NCI-H446 (cell line): ENCODE measurements at places on chromosomes 6 and 20.
A peak's percentile ranks its signal among the peaks of the same experiment; 100 is the strongest.

GRCh38 chr6:116144605-116145004 is 18.7 kb upstream of the COL10A1 start:
- no peak for DNase-seq

GRCh38 chr6:100657678-100658330 is 193.1 kb upstream of the SIM1 start:
- no peak for DNase-seq

DNA sequence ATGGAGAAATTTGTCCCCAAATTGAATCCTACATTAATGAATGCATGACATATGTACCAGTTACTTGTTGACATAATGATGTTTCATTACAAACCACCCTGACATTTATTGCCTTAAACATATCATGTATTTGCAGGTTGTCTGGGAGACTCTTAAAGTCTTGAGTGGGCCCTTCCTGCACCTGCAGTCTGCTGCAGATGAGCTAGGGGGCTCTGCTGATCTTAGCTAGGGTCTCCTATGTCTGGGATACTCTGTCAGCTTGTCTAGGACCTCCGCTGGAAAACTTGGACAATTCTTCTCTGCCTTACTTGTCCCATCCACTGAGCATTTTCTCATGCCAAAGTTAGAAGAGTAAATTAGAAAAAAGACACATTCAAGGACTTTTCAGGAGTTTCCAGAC is 581.6 kb downstream of the HAO1 start:
- no peak for DNase-seq

DNA sequence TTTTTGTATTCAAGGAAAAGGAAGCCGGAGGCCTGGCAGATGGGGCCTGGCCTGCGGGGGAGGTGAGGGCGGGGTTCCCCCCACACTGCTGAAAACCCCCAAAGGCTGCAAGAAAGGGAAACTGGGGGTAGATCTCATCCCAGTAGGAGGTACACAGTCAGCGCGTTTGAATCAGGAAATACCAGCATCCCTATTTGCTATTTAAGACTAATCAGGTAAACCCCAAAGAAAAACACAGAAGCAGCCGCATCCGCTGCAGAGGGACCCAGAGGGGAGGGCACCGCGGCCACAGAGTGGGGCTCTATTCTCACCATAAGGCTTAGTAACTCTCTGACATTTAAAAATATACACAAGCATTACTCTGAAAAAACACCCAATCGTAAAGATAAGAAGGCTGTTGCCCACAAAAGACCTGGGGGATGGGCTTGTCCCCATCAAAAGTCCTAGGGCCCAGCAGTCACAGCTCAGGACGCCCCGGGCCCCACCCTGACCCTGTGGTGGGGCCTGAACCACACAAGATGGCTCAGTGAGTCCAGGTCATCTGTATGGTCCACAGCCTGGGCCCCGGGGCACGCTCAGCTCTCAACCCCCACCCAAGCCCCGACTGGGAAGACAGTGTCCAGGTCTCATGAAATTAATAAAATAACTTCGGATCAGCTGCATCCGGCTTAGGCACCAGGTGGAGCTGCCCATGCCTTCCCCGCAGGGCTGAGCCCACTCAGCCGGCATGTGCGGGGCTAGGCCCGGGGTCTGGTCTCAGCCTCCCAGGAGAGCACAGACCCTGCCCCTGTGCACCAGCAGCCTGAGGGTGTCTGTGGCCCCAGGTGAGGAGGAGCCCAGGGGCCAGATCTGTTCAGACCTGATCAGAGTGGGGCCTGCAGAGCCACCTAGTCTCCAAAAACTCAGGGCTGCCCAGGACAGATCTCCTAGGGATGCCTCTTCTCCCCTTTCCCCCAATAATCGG is 31.0 kb downstream of the KCNQ2 start:
- no peak for DNase-seq

DNA sequence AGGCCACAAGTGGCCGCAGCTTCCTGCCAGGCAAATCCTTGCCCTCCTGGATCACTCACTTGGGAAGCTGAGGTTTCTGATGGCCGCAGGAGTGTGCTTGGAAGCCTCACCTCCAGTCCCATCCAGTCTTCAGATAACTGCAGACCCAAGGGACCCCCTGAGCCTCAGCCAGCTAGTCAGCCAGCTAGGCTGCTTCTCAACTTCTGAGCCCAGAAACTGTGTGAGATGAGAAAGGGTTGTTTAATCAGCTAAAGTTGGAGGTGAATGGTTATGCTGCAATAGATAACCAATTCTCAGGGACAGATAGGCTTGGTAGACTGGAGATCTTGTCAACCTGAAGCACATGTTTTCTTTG is 96.9 kb downstream of the THBS2 start:
- no peak for DNase-seq

- no peak for DNase-seq
These were observed 46.2 kb downstream of the ADNP start for GRCh38 chr20:50885068-50885467.

DNA sequence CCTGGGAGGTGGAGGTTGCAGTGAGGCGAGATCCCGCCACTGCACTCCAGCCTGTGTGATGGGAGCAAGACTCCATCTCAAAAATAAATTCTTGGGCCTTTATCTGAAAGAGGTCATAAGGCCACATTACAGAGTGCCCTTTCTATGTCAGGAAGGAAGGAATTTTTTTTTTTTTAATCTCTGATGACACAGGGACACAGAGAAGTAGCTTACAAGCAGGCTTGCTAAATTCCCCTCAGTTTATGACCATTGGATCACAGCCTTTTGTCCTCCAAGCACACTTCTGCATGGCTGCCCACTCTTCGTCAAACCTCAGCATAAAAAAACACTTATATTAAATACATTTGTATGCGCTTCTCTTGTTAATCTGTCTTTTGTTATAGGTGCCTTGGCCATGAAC is 7.5 kb upstream of the IFNGR1 start:
- no peak for DNase-seq

DNA sequence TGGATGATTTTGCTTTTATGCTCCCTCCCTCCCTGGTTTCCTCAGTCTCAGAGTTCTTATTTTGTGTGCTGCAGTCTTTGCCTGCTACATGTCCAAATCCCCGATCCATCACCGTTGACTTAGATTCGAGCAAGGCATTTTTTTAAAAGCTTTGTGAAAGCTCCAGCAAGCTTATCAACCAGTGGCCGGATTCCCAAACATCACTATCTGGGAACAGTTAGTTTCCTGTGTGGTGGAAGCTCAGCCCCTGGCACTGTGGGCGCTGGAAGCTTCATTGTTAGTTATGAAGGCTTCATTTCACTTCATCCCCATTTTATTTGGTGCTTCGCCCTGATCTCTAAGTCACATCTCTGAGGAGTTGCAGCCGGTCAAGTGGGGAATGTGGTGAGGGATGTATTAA is 44.7 kb downstream of the DEK start:
- DNase-seq, result no peak

DNA sequence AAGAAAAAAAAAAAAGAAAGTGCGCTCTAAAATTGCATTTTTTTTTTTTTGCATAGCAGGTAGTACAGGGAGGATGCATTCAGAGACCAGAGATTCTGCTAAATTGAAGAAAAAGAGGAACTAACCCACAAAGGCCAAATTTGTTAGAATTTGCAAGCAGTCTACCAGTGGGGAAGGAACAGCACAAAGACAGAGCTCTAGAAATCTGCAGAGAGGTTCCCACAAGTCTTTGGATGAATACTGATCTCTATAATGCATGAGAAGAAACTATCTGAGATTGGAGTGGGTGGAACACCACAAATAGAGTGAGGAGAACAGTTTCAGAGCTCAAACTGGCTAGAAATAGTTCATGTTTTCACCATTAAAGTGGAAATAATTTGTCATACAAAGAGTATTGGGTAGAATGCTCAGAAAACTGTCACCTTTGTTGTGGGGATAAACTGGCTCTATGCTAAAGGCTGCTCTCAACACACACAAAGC is 79.6 kb upstream of the AHI1 start:
- DNase-seq, result no peak

GRCh38 chr6:143515061-143515760 is 3.7 kb upstream of the FUCA2 start:
- DNase-seq, result peak; percentile 71

DNA sequence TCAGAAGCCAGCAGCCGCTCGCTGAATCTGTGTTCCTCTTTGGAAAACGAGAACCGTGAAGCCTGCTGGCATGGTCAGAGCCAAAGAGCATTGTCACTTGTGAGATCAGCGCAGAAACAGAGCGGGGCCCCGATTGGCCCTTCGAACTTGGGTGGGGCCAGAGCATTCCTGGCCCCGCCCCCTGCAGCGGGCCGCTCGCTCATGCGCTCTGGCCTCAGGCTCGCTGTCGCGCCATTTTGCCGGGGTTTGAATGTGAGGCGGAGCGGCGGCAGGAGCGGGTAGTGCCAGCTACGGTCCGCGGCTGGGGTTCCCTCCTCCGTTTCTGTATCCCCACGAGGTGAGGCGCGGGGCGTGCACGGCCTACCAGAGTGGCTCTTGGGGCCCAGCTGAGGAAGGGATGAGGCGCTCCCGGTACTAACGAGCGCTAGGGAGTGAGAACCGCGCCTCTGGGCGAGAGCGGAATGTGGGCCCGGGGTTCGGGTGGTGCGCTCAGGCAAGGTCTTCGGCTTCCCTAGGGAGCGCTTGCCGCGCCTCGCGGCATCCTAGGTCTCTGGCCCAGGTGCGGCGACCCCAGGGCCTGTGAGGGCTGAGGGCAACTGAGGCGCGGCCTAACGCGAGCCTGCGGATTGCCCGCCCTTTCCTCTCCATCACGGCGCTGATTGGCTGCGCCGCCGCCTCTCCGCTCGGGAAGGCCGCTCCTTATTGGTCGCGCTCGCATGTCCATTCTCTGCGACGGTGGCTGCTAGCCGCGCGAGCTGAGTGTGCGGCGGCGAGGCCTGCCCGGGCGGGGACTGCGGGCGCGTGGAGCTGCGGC is at the start of gene CSE1L:
Gene CSE1L, plus strand, starts transcription at position 226 of the 814 bp plus-strand sequence. CDS start 12,152 bp downstream, outside the sequence.
- DNase-seq, result peak; percentile 96
